ENCODE measurements at places on chromosomes 13 and 19.

DNA sequence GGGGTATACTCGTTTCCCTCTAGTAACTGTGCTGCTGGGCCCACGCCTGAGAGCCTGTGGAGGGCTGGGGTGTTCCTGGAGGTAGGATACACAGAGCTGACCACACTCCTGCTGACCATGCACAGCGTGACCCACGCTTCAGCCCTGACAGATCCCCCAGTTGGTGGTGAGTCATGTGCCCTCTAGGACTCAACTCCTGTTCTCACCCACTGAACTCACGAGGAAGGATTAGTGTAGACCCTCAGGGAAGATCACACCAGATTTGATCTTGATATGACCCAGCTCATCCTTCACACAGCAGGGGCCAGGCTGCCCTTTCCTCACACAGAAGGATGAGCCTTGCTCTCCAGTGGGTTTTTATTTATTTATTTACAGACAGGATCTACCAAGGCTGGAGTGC is 13.3 kb upstream of the ACP7 start:
- DNase-seq: no peak

GRCh38 chr19:31841755-31842154 is 492.5 kb upstream of the TSHZ3 start:
- no peak for DNase-seq

DNA sequence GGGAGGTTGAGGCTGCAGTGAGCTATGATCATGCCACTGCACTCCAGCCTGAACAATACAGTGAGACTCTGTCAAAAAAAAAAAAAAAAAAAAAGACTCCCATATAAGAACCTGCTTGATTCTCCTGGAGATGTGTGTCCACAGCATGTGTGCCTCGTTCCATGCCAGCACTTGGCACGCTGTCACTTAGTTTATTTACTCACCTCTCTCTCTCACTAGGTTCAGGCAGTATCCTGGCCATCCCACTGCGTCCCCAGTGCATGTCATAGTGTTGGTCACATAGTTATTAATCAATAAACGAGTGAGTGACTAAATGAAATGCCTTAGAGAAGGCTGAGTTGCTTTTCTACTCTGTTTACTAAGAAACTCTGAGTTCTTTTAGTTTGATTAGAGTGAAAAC is 79.1 kb upstream of the GPR12 start:
- DNase-seq: no peak

DNA sequence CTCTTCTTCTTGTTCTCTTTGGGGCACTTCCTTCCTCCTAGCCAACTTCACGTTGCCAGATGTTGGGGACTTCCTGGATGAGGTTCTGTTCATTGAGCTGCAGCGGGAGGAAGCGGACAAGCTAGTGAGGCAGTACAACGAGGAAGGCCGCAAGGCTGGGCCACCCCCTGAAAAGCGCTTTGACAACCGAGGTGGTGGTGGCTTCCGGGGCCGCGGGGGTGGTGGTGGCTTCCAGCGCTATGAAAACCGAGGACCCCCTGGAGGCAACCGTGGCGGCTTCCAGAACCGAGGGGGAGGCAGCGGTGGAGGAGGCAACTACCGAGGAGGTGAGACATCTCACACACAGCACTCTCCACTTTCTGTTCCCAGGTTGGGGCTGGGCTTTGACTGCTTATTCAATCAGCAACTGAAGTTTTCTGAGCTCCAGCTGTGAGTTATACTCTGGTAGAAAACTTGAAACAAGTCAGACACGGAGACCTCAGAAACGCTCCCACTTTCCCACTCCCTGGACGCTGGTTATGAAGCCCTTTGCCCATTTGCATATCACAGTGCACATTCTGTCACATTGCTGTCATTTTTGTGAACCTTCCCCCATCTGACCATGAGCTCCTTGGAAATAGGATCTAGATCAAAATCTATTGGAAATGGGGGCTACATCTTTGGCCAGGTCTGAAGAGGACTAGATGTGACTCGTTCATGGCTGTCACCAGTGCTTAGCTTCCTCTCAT is 7.2 kb upstream of the CCDC97 start:
- DNase-seq: no peak
